M059J (cell line): ENCODE measurements at places on chromosomes 7 and 10. TPM values are rescaled to one million over a fixed set of nuclear protein-coding genes. Genes with fewer than 3 reads are reported as not detected.
A peak's percentile ranks its signal among the peaks of the same experiment; 100 is the strongest.

DNA sequence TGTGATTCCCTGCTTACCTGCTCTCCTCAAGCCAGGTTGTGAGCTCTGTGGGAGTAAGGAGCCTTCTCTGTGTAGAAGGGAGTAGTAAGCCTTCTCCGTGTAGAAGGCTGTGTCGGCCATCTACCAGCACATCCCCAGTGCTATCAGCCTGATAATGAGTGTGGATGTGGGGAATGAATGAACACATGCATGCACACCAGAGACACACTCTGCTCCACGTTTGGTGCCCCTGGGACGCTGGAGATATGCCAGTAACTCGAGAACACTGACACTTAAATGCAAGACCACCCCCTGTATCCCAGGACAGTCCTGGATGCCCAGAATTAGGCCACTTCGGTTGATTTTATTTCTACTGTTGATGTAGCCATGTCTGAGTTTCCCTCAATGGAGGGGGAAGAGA, 21.1 kb upstream of the GPR26 start:
- no peak for DNase-seq

DNA sequence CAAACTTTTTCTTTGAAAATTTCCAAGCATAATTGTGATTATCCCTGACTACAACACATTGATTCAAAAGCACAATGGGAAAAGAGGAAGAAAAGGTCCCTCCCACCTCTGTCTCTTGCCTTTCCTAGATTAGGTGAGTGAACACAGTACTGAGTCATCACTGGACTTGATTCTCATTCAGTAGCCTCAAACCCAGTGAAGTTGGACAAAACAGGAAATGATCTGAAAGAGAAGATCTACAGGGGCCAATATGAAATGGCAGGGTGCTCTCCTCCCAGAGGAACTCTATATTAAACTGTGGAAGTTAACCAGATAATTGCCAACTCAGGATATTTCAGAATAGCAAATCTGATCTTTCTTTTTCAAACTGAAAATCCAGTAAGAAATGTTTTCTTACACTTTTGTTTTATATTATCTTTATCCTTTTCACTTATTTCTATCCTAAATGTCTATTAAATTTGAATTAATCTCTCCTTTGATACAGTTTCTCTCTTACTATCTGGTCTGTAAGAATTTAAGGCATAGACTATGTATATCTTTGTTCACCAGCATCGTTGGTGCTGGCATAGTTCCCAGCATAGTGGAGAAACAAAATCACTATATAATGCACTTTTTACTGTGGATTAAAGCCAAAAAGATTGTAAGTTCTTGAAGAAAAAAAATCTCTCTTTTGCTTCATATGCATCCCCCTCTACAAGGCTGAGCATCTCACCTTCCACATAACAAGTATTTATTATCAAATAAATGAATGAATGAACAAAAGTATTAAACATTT, 41.4 kb upstream of the IKZF1 start:
- no peak for DNase-seq

DNA sequence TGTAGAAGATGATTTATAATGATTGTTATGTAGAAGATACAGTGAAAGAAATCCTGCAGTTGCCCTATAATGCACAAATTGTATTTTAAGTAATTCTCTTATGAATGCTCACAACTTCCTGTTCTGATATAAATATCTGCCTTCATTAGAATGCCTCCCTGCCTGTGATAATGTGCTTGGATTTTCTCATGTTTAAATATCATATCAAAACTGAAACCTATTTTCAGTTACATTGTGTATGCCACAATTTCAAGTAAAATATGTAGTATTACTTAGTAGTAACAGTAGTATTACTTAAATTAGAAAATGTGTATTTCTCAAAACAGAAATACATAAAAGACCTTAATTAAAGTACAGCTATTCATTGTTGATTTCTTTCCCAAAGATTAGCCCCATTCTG, 41.1 kb upstream of the TFEC start:
- DNase-seq = no peak

- DNase-seq = no peak
Measured at GRCh38 chr7:133369130-133369529, 116.3 kb downstream of the EXOC4 start.

DNA sequence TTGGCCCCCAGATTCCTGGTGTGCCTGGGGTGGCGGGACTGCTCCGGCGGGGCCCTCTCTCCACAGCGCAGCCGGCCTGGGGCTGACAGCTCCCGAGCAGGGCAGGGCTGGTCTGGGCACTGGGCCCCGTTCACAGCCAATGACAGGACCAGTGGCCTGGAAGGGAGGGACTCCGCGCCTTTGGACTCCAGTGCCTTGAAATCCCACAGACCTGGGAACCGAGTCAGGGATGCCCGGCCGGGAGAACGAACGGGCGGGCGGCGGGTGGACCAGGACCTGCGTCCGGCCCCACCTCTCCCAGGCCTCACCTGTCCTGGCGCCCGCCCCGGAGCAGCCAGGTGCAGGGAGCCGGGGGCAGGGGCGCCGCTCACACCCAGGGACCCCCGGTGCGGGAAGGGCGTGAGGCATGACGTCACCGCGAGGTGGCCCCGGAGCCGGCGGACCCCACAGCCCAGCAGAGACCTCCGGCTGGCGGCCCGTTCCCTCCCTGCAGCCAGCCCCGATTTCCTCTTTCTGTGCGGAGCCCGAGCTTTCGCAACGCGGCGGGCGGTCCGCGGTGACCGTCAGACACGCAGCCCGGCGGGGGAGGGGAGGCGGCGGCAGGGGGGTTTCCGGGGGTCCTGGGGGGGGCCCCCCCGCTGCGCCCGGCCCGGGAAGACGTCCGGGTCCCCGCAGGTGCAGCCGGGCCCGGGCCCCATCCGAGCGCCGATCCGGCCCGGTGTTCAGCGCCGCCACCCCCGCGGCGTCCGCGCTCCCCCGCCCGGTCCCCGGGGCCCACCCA, 743 bp downstream of the ADAP1 start:
- peak; percentile 31 for DNase-seq

DNA sequence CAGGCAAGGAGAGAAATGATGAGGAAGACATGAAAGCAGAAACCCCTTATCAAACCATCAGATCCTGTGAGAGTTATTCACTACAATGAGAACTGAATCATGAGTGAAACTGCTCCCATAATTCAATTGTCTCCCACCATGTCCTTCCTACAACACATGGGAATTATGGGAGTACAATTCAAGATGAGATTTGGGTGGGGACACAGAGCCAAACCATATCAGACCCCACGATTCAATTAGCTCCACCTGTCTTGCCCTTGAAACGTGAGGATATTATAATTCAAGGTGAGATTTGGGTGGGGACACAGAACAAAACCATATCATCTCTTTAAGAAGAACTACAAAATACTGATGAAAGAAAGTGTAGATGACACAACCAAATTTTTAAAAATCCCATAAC, 128.9 kb downstream of the IMMP2L start:
- no peak for DNase-seq

DNA sequence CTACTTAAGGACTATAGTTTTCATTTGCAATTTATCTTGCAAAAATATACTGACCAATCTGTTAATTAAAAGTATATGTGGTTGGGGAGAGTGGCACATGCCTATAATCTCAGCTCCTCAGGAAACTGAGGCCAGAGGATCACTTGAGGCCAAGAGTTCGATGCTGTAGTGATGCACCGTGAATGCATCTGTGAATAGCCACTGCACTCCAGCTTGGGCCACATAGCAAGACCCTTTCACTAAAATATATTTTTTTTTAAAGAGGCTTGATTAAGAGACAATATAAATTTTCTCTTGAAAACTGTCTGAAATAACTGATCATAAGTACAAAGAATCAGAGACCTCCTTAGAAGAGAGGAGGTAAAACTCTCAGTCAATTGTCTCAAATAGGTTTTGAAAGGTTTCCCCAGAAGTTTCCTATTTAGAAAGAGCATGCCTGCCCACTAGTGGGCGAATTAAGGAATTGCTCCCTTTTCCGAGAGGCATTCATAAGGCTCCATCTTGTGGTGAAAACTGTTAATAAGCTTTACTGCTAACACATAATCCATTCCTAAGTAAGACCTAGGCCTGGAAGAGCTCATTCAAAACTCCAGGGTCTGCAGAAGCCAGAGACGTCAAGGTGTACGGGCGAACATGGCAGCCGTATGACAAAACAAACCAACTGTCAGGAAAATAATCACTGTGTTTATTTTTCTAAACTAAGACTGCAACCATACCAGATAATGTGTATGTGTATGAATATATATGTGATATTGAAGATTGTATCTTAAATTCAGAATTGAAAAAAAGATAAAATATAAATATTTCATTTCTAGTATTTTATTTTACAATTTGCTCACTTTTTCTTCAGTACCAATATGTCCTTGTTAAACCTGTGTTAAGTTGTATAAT, 6.8 kb upstream of the TAS2R40 start:
- DNase-seq = peak; percentile 78

DNA sequence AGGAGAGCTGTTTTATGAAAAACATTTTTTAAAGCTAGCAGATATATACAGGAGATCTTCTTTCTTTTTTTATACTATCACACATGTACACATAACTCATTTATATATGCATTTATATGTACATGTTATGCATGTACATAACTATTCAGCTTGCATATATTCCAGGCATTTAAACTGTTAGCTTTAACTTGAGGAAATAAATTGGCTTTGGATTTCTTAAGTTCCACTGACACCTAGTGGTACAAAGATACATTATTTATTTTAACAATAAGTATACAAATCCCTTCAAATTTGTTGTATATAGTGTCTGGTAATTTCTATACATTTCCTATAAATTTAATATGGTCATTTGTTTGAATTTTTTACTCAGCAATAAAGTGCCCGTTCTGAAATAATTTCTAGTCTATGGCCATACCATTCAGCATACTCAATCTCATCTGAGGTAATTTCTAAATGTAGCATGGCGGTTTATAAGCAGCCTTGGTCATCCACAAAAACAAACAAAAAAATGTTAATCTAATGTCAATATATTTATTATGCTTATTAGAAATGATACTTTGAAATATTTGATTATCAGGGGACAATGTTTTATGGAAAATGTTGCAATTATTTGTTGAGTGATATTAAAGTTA, 11.6 kb downstream of the ZDHHC6 start:
- peak; percentile 52 for DNase-seq

DNA sequence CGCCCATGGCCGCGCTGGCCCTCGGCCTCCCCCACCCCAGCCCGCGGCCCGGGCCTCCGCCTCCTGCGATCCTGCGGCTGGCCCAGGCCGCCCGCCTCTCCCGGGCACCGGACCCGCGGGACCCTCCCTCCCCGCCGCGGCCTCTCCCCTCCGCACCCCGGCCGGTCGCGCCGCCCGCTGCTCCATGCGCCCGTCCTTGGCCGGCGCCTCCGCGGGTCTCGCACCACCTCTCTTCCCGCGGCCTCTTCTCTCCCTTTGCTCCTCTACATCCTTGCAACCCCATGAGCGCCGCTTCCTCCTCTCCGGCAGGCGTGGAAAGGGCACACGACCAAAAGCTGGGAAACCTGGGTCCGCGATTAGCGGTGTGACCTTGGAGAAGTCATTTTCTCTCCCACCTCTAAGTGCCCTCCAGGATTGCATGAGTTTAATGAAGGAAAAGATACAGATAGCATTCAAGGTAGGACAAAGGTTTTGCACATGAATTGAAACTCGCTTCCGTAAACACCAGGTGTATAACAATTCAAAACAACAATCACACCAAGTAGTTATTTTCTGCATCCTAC, 448 bp upstream of the SRPK2 start:
- peak; percentile 71 for DNase-seq

GRCh38 chr10:3470191-3470590, 297.6 kb upstream of the PITRM1 start:
- peak; percentile 26 for DNase-seq

Gene NKX6-2
- not detected in 2 replicates for total RNA-seq

Gene MKRN1
- total RNA-seq = 49.3 and 77.7 TPM in 2 replicates
